A172 (cell line): ENCODE measurements at places on chromosomes 2 and 18. TPM values are rescaled to one million over a fixed set of nuclear protein-coding genes. Genes with fewer than 3 reads are reported as not detected.

GRCh38 chr2:152506843-152507242 is 171.9 kb downstream of the FMNL2 start:
- peak; percentile 79 for DNase-seq

DNA sequence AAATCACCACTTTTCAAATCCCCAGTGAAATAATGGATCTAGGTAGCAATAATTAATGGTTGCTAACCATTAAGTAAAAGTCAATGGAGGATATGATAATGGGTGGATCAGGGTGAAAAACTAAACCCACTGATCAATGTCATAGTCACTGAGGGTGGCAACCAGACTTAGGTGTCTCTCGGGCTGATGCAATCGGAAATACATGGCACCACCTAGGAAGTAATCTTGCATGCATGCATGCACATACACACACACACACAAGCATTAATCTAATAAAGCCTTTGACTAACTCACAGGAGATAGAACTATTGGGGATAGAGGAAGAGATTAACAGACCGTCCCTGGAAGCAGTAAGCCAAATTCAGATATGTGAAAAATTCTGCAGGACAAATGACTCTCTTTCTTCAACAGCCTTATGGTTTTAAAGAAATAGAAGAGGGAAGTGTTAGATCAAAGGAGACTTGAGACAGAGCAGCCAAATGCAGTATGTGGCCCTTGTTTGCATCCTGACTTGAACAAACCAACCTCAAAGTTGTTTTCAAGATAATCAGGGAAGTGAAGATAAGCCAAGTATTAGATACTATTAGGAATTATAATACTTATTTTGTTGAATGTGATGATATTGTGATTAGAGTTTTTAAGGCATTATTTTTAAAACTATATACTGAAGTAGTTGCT is 186.0 kb upstream of the RMP24 start:
- no peak for DNase-seq

DNA sequence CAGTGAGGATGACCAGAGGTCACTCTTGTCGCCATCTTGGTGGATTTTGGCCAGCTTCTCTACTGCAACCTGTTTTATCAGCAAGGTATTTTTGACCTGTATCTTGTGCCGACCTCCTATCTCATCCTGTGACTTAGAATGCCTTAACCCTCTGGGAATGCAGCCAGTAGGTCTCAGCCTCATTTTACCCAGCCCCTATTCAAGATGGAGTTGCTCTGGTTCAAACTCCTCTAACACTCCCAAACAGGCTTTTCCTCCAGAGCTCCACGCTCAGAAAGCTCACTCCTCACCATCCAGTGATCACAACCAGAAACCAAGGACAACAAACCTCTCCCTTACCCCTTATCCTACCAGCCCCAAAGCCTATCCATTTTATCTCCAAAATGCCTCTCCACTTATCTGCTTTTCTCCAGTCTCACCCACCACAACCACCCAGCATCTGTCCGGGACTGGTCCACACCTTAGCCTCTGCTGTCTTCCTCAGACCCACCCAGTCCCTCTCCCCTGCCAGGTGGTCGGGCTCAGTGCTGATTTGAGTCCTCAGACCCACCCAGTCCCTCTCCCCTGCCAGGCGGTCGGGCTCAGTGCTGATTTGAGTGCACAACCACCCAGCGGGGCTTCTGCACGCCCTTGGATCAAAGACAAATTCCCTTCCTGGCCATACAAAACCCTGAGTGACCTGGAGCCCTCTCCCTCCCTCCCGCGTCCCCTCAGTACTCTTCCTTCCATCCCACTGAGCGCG is 11.7 kb upstream of the SMAD7 start:
- no peak for DNase-seq

DNA sequence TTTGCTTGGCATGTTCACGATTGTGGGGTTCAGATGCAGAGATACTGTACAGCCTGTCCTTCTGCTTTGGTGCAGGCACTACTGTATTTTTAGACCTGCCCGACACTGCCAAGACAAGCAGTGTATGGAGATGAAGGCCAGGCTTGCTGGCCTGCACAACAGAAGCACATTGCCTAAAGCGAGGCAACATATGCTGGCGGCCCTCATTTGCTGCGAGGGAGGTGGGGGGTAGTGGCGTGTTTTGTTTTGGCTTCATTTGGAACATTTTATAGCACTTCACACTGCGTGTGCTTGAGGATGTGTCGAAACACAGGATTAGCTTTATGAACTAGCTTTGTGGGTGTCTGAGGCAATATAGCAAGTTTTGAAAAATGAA is 27.0 kb downstream of the TMEM182 start:
- DNase-seq: no peak

DNA sequence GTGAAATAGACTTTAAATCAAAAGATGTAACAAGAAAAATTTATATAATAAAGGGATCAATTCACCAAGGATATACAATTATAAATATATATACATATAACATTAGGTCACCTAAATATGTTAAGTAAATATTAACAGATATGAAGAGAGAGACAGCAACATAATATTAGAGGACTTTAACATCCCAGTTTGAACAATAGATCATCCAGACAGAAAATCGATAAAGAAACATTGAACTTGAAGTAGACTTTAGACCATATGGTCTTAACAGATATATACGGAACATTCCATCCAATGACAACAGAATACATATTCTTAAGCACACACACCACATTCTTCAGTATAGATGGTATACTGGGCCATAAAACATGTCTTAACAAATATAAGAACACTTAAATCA is 649.6 kb upstream of the SETBP1 start:
- DNase-seq: no peak

DNA sequence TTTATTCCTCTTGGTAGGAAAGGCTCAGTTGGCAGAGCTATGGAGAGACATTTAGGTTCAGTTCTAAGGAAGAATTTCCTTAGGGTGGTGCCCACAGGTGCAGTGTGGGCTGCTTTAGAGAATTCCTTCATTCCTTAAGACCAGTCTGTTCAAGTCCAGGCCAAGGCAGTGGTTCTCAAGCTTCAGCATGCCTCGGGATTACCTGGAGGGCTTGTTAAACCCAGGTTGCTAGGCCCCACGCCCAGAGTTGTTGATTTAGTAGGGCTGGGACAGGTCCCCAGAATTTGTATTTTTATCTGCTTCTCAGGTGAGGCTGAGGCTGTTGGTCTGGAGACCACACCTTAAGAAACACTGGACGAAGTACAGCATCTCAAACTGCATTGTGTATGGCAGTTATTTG is 68.9 kb downstream of the CERS6 start:
- no peak for DNase-seq

GRCh38 chr2:236803621-236804020 is 234.0 kb downstream of the ACKR3 start:
- DNase-seq: no peak

- peak; percentile 58 for DNase-seq
Measured at GRCh38 chr2:150191349-150191748, 296.1 kb downstream of the RND3 start.

DNA sequence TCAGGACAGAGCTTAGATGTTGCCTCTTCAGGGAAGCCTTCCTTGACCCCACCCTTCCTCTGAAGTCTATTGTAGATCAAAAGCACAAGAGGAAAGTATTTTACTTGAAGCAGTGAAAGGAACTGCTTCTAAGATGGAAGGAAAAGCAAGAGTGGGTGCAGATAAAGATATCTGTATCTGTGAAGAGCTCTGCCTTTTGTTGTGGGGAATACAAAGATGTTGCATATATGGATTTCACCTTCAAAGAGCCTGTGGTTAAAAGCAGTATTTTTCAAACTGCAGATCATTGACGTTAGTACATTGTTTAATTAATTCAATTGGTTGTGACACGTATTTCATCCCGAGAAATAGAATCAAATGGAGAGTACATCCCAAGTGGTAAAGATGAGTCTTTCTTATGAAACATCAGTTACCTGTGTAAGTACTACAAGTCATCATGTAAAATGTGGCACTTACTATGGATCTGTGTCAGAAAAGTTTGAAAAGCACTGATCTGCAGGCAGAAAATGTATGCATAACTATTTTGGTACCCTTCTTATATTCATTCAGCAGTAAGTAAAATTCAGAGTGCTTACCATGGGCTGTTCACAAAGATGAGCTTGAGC is 24.6 kb upstream of the TNFRSF11A start:
- DNase-seq: no peak

DNA sequence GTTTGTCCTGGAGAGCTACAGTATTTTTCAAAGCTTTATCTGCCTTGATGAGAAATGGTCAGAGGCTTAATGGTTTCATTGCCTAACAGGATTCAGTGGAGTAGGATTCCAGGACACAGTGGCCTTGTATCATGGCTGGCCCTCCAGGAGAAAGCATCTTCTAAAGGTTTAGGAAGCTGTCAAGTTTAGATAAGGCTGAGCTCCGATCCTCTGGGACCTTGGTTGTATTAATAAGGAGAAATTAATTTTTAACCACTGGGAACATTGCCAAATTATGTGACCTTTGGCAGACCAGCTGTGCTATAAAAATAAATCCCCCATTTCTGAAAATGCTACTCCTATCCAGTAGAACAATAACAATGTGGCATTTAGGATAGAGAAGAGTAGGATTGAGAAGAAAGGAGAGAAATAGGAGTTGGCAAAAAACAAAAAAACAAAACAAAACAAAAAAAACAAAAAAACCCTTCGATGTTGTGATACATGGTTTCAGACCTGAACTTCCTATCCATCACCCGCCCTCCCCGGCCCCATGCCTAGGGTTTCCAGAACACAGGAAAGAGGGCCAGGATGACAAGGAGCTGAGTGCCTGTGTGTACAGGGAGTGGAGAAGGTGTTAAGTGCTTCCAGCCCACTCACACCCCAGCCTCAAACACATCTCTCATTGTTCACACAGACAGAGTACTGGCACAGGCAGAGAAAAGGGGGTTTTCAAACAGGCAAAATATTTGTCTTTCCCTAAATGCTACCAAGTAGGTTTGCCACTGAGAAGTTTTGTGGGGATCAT is 6.3 kb downstream of the NRP2 start:
- no peak for DNase-seq

DNA sequence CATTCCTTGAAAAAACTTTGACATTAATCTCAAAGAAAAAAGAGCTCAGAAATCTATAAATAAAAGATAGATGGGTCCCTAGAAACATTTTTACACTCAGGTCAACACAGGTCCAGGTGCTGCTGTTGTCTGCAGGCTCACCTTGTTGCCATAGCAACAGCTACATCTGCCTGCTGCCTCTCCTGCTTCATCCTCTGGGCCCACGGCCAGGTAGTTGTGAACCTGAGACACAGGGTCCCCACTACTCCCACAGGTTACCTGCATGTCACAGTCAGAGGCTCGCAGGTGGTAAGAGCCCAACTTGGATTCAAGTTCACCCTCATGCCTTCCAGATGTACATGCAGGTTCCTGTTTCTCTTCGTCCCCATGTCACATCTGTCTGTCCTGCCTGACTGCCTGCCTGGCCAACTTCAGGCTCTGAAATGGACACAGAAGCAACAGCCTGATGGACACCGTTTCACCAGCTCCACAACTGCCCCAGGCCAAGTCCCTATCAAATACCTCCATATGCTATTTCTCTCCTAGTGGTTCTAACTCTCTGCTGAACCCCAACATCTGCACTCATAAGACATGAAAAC is 88.3 kb upstream of the SALL3 start:
- DNase-seq: no peak

DNA sequence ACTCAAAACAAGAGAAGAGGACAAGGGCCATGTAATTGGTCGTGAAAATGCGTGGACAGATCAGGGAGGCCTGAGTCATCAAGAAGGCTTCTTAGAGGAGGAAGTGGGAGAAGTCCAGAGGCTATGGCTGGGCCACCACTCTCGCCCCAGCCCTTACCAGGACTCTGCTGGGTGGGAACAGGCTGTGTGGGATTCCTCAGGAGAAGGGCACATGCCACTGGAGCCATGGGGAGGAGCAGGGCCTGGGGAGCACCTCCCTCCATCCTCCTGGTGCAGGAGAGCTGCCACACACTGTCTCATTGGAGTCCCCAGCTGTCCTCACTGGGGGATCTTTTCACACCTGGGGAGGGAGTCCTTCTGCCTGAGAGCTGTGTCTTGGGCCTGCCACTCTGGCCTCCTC is 9.4 kb upstream of the RALB start:
- DNase-seq: peak; percentile 68

GRCh38 chr18:5158172-5158571 is 38.9 kb downstream of the AKAIN1 start:
- no peak for DNase-seq

DNA sequence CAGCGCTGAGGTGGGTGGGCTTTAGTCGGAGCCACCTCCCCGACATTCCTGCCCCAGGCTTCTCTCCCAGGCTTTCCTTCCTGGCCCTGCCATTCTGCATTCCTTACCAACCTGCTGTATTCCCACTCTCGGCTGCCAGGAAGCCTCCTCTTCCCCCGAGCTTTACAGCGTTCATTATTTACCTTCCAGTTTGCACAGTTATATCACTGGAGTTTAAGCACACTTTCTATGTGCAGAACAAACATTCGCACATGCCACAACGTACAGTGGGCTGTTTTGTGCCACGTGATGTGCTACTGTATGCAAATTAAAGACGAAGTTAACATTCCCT is 246.3 kb downstream of the SOX11 start:
- DNase-seq: no peak

GRCh38 chr2:127310980-127311379 is 17.0 kb upstream of the ERCC3 start:
- DNase-seq: no peak

DNA sequence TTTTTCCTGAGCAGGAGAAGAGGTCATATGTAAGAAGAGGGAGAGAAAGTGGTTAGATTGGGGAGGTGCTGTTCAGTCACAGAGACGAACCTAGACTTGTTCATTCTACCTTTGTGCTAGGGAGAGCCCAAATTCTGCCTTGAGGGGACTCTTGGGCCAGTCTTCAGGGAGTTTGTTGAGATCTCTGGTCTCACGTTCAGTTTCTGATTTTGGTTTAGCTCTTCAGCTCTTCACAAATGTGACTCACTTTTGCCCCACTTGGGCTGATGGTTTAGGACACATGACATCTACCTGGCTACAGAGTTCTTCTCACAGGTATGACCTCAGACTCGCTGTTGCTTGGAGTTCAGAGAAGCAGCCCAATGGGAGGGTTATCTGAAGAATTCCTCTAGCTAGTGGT is 49.2 kb upstream of the DARS1 start:
- no peak for DNase-seq

DNA sequence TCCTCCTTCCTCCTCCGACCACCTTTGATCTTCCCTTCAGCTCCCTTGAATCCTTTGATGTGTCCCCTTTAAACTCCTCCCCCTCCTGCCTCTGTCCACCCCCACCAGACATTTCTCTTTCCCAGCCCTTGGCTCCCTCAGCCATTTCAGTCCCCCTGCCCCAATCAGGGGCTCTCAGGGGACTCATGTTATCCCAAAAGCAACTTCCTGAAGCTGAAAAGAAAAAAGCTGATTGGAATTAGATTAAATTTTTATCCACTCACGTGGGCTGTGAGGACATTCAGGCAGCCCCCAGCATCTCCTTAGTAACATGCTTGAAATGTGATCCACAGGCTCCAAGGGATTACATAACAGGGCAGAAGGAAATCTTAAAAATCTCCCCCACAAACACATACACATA is 81.3 kb downstream of the NEURL3 start:
- no peak for DNase-seq

The CXCR1 gene
- not detected in 2 replicates for total RNA-seq

The HOXD11 gene
- total RNA-seq: 17.3 and 23.9 TPM in 2 replicates

The NBAS gene
- 39.0 and 40.2 TPM in 2 replicates for total RNA-seq

The GKN2 gene
- total RNA-seq: 0.24 and 1.9 TPM in 2 replicates

The CROCC2 gene
- total RNA-seq: 0.02 TPM in 1 of 2 replicates, not detected in the other

The C1GALT1C1L gene
- 1.7 and 2.1 TPM in 2 replicates for total RNA-seq

The APCDD1 gene
- not detected in 2 replicates for total RNA-seq

The UGT1A4 gene
- not detected in 2 replicates for total RNA-seq
